Caudate nucleus (tissue), 63 donors: ENCODE measurements at places on chromosomes 1 and 21.

DNA sequence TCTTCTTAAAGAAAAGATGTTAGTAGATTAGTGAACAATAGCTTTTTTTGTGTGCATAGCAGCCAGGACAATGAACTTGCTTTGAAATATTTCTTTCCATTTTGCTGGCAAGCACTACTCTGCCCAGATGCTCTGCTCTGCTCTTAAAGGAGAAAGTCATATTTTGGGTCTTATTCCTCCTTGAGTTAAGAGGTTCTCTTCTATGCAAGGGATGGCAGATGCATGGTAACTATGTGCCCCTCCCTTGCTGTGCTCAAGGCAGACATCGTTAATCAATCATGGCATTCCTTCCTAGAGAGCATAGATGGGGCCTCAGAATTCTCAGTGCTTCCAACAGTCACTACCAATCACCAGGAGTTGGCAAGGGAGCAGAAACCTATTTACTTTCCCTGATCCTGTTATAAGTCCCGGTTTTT, 27.6 kb downstream of the NIPAL3 start:
- DNase-seq, result no peak

DNA sequence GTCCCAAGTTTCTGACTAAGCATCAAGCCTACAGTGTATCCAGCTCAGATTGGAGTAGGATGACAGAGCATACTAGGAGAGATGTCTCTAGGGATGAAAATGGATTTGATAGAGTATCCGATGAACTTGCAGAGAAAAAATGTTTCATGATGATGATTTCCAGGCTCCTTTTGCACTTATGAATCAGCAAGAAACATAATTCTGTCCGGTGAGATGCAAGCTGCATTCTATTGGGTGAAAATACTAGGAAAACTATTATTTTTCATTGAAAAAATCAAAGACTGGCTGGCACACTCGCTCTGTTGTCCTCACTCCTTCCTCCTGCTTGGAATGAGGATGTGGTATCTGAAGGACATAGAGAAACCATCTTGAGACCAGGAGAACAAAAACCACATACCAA, 35.4 kb upstream of the RAB3GAP2 start:
- no peak for DNase-seq

DNA sequence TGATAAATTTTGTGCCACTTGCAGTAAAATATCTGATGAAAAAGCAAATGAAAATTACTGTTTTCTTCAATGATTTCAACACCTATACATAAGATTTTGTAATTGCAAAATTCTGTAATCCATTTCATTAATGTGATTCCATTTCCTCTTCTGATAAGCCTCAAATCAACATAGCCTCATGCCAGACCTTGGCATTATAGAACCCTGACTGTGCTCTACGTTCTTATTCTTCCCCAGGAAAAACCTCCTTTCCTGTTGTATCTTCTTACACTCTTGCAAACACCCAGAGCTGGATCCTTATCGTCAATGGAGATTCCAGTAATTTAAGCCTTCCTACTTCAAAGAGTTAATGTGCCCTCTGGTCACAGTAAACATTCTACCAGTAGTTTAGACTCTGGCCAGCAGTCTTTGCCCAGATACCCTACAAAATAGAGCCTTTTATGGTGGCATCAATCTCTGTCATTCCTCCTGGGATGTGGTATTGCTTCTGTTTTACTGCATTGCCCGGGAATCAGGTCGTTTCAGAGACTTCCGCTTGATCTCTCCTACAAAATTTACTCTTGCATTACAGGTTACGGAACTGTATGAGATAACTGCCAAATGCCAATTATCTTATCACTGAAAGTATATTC, 48.5 kb upstream of the CHRM3 start:
- no peak for DNase-seq

DNA sequence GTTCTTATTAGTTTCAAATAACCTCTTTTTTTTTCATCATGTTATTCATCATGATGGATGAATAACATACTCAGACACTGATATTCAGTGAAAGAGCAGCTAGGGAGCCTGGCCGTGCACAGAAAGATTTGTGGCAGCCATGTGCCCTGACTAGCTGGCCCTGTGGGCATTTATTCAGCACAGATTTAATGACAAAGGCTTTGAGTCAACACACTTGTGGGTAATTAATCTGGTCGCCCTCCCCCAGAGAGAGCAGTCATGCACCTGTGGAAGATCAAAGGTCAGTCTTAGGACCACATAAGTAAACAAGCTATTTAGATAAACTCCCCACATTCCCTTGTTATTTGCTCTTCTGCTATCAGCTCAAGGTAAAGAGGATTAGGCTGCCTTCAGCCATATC, 153.2 kb upstream of the HMCN1 start:
- DNase-seq, result no peak

GRCh38 chr1:22490309-22490708, 38.7 kb downstream of the ZBTB40 start:
- no peak for DNase-seq

DNA sequence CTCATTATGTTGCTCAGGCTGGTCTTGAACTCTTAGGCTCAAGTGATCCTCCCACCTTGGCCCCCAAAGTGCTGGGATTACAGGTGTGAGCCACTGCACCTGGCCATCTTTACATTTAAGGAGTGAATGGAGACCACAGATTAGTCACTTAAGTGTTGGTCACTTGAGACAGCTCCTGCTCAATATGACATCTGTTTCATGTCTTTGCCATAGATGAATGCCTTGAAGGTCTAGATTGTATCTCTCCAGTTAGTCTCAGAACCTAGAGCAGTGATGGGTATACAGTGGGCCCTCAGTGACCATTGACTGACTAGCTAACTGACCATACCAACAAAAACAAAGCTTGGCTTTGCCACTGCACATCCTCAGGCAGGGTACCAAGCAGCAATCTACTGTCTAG, 15.3 kb downstream of the BCL9 start:
- DNase-seq, result no peak

DNA sequence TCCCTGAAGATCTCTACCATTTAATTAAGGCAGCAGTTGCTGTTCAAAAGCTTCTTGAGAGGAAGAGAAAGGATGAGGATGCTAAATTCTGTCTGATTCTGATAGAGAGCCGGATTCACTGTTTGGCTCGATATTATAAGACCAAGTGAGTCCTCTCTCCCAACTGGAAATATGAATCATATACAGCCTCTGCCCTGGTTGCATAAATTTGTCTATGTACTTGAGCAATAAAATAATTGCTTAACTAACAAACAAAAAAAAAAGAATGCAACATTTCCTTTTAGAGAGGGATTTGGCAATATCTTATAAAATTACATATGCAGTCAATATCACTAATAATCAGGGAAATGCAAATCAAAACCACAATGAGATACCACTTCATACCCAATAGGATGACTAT, 26.8 kb downstream of the ALDH9A1 start:
- DNase-seq, result no peak

DNA sequence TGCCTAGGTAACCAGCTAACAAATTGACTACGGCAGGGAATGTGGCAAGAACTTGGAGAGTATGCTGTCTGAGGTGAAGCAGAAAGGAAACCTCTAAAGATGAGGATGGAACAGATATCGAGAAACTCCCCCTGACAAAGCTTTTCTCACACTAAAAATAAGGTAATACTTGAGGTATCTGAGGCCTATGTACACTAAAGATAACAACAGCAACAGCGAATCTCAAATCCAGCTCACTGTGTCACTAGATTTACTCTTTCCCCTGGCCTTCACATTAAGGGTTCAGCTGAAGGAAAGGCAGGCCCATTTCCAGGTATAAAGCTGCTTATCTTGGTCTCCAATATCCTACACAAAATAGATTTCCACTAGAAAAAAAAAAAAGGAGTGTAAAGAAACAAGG, 518.0 kb downstream of the KCNT2 start:
- DNase-seq, result no peak

- DNase-seq, result no peak
These were observed 15.6 kb downstream of the C21orf91 start for GRCh38 chr21:17803536-17803935.
